ENCODE measurements at places on chromosomes 2 and 18. TPM values are rescaled to one million over a fixed set of nuclear protein-coding genes. Genes with fewer than 3 reads are reported as not detected.

DNA sequence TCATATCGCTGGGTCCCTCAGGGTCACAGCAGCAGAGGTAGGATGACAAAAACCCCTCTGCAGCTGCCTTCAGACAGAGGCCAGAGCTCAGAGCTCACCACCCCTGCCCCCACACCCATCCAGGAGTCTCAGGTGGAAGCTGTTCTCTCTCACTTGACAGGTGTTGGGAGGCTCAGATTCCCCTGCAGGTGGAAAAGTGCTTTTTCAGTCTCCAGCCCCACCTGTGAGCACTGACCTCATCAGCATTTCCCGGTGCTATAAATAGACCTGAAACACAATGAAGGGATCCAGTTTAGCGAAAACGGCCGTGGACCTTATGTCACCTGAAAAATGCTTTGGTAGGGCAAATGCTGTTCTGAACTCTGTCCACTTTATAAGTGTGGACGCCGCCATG lies 254.9 kb downstream of the NDUFA10 start:
- no peak for DNase-seq

GRCh38 chr18:5464251-5464650 lies 79.5 kb downstream of the EPB41L3 start:
- no peak for DNase-seq

GRCh38 chr2:21404137-21404536 lies 280.4 kb downstream of the TDRD15 start:
- no peak for DNase-seq

- DNase-seq, result no peak
These were observed 746.9 kb downstream of the SLC4A3 start for GRCh38 chr2:220374282-220374681.

Gene AQP12A
- total RNA-seq, result not detected
